ENCODE measurements at places on chromosomes 11 and 22.

DNA sequence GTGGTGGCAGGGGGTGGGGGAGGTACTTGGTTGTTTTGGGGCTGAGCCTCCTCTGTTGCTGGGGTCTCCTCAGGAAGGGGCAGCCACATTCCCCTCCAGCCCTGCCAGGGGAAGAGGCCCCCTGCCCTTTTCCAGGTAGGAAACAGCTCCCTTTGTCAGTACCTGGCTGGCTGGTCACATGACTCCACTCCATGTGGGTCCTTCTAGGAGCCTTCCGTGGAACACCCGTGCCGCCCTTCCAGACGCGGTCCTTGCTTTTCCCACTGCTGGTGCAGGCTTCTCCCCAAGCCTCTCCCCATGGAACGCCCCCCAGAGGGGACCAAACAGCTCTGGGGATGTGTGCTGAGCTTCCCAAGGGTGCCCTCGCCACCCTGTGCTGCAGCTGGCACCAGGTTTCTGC, 19.9 kb downstream of the IFT27 start:
- no peak for DNase-seq

DNA sequence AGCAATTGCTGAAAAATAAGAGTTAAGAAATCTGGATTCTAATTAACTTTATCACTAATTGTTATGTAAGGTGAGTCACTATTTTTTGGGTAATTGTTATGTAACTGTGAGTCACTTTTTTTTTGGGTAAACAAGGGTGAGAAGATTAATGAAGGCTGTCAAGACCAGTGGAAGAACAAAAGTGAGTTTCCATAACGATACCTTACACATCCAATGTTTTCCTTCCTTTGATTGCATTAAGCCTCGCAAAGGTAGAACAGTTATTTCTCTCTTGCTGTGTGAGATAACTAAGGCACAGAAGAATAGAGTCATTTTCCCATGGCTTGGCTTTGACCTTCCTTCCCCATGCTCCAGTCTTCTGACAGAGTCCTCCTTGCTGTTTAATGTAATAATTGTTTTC, 374.7 kb downstream of the DDX10 start:
- DNase-seq, result no peak

GRCh38 chr11:111169367-111169766, 76.2 kb upstream of the POU2AF2 start:
- DNase-seq, result no peak

DNA sequence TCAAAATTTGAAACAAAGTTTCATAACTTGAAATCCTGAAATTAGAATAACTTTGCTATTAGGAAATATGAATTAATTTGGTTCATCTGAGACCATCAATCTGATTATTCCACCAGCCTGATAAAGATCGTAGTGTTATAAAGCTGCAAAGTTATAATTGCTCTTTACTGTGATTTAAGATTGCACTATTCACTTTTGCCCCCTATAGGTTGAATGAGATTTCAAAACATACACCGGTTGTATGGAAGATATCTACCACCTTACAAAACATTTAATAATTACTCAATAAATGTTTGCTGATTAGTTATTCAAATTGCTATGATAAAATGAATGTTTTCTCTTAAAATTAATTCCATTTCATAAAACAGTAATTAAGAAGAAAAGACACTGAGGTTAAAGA, 26.1 kb downstream of the APIP start:
- DNase-seq, result no peak

DNA sequence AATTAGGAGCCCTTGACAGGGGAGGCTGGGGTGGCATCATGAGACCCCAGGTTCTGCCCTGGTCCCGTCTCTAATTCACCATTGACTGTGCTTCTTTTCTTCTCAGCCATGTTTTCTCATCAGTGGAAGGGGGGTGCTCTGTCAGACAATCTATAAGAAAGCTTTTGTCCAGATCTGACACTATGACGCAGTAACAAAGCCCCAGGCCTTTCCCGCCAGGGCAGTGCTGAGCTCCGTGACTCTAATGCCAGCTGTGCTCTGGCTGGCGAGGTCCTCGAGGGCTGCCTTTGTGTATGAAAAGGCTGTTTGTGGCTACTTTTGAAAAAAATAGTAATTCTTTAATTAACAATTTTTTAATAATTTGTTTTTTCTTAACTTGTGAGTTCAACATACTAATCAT, 3.2 kb downstream of the CD6 start:
- no peak for DNase-seq

- DNase-seq, result no peak
Observed at GRCh38 chr11:77126861-77127234, 1.2 kb upstream of the MYO7A start.

GRCh38 chr11:909406-909805, 1.2 kb downstream of the CHID1 start:
- no peak for DNase-seq

GRCh38 chr22:20033045-20033706, 12.3 kb downstream of the TANGO2 start:
- DNase-seq, result no peak

GRCh38 chr11:15764326-15764725, 592.0 kb downstream of the SOX6 start:
- DNase-seq, result no peak

- DNase-seq, result no peak
Observed at GRCh38 chr11:20088397-20089225, 71.7 kb downstream of the DBX1 start.

GRCh38 chr11:131644204-131644795, 273.9 kb downstream of the NTM start:
- no peak for DNase-seq

GRCh38 chr22:42078469-42079318, 806 bp upstream of the SMDT1 start:
- DNase-seq, result no peak

DNA sequence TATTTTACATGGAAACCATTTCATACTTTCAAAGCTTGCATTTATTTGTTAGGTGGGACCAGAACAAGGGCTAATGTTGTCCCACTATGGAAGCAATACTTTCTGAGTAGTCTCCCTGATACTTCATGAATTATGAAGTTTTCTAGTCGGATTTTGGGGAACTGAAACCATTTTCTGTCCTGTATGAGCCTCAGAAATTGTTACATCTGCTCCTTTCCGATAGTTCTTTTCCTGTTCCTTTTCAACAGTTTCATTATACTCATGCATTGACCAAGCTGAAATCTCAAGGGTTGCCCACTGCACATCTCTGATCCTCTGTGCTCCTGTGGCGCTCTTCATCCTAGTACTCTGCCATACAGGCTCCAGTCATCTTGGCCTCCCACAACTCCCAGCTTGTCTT, 31.5 kb upstream of the GLYATL1 start:
- no peak for DNase-seq

DNA sequence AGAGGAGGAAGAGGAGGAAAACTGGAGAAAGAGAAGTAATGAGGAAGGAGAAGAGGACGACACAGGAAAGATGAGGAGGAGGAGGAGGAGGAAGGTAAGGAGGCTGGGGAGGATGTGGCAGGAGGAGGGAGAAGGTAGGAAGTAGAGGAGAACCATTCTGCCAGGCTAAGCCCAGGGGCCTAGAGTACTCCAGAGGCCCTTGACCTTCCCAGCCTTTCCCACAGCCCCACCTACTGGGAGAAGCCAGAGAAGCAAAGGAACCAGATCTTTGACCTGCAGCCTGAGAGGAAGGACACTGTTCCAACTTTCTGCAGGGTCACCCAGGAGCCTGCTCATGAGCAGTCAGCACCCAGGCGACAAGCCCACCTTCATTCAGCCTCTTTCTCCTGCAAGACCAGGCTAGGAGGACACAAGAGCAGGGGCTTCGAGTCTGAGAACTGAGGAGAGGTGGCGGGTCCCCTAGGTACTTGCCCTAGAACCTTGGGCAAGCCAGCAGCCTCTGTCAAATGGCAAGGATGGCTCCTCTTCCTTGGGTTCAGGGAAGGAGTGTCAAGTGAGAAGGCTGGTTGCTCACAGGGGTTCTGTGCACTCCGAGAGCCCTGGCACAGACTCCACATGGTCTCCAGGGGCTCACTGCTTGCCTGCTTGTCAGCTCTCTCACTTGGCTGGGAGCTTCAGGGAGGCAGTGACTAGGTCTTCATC, 27.9 kb upstream of the OAF start:
- no peak for DNase-seq

DNA sequence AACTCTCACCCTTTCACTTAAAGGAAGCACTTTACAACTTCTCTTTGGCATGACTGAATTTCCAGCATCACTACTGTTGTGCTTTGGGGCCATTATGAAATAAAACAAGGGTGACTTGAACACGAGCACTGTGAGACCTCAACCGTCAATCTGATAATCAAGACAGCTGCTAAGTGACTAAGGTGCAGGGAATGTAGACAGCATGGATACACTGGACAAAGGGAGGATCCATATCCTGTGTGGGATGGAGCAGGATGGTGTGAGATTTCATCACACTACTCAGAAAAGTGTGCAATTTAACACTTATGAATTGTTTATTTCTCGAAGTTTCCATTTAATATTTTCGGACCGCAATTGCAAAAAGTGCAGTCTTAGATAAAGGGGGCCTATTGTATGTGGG, 16.1 kb upstream of the EXPH5 start:
- no peak for DNase-seq

DNA sequence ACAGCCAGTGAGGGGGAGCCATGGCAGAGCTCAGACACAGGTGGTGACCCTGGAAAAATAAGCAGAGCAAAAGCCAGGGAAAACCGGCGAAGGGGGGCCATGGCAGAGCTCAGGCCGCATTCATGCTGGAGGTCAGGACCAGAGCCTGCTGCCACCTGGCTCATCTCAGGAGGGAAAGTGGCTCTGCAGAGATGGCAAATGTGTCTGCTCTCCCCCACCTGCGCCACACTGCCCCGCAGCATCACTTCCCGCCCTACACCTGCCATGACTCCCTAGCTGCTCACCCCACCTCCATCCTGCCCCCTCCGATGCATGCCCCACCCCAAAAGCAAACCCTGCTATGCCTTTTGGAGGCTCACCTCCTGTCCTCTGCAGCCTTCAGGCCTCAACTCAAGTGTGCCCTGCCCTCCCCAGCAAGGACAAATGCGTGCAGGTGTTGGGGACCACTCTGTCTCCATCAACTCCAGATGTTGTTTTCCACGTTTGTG, 123.2 kb upstream of the FGF3 start:
- DNase-seq, result no peak

GRCh38 chr22:36358533-36359469, 29.0 kb downstream of the MYH9 start:
- DNase-seq, result no peak

DNA sequence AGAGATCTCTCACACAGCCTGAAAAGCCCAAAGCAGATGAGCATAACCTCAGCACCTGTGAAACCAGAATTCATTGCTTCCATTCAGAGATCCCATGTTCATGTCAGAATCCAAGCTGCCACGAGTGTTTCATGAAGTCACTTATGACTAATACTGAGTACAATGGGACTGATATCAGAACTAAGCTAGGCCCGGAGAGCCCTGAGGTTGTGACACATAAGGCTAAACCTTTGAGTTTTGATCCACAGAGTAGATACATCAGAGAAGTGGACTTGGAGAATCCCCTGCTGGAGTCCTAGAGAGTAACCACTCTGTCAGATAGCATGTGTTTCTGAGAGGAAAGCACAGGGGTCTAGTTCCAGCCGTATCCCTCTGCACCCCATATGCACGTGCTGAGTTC, 890 bp upstream of the GLYATL1 start:
- no peak for DNase-seq

All from stimulated activated CD4-positive, alpha-beta T cell treated with anti-CD3 and anti-CD28 coated beads, Interleukin-4, amount 100 ng/mL, for 24 hours (primary cell).